ENCODE measurements at places on chromosomes 5 and 9. TPM values are rescaled to one million over a fixed set of nuclear protein-coding genes. Genes with fewer than 3 reads are reported as not detected.

Gene NTNG2
- total RNA-seq: 1.2 TPM

Gene SLC6A18
- not detected for total RNA-seq

Gene MEIKIN
- not detected for total RNA-seq

Gene NR6A1
- total RNA-seq: 0.71 TPM

Gene PAPPA
- total RNA-seq: 17.4 TPM

Gene DCANP1
- total RNA-seq: not detected

Gene SLC36A2
- not detected for total RNA-seq

Gene ZNF354B
- total RNA-seq: 9.1 TPM

Gene C8G
- total RNA-seq: not detected

Gene HSD17B3
- total RNA-seq: 1.4 TPM

Gene CCDC112
- total RNA-seq: 8.4 TPM

Gene SLC25A2
- total RNA-seq: 3.5 TPM

Gene ACOT12
- not detected for total RNA-seq

Gene PCDHB6
- 3.2 TPM for total RNA-seq

Gene BHMT
- 0.41 TPM for total RNA-seq

Data from thoracic aorta (tissue), 2 donors.